ENCODE measurements at places on chromosomes 5 and 9. TPM values are rescaled to one million over a fixed set of nuclear protein-coding genes. Genes with fewer than 3 reads are reported as not detected.

TBC1D13 gene
- total RNA-seq = 23.0 TPM

BNC2 gene
- total RNA-seq = 0.18 TPM

LMX1B gene
- not detected for total RNA-seq

DNA sequence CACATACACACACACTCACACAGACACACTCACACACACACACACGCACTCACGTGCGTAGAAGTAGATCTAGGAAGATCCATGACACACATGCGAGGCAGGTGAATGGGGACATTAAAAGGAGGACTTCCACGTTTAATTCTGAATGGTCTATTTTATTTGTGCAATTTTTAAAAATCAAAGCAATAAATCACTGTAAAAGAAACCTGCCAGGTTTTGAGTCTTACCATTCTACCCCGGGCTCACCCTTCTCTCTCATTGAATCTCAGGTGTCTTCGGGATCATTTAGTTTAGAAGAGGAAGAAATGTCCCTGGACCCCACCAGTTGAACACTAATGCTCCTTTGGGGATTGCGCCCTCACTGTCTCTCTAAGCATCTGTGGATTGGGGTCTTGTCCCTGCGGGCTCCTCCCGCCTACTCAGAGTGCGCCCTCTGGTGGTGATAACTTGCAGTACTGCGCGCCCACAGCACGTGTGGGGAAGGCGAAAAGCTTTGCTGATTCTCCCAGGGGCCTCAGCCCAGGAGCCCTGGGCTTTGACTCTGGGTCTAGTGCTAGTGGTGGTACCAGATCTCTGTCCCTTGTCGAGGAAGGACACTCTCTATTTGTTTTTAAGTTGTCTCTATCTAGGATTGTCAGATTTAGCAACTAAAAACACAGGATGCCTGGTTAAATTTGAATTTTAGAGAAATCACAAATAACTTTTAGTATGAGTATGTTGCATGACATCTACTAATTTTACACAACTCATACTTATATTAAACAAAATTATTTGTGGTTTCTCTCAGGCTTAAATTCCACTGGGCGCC lies 34.8 kb downstream of the BOD1 start:
- DNase-seq = peak; percentile 51
- H3K36me3 ChIP-seq = no peaks in the 10 kb centered on the region
- no peak overlapping the region for H3K4me3 ChIP-seq
- H3K4me1 ChIP-seq = no peaks in the 10 kb centered on the region

DNA sequence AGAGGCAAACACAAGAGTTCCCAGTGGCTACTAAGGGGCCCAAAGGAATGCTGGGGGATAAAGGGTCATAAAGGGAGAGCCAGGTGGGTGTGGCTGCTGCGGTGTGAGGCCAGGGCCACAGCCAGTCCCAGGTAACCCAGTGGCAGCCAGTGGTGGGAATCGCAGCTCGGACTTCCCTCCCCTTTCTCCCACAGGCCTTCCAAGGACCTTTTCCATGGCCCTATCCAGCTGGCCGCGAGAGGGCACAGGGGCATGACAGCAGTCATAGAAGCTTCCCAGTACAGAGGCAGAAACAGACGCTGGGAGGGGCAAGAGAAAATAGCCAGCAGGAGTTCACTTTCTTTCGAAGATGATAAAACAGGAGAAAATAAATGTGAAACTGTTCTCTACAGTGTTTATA lies 257.6 kb downstream of the SEMA5A start:
- H3K36me3 ChIP-seq = no peaks in the 10 kb centered on the region
- no peaks in the 10 kb centered on the region for H3K4me1 ChIP-seq
- H3K4me3 ChIP-seq = no peak overlapping the region
- no peak for DNase-seq
- H3K27me3 ChIP-seq = no peaks in the 10 kb centered on the region
- H3K27ac ChIP-seq = no peak overlapping the region

- H3K4me3 ChIP-seq = no peak overlapping the region
- H3K36me3 ChIP-seq = peaks cover 4% of the 10 kb centered on the region
- no peaks in the 10 kb centered on the region for H3K27me3 ChIP-seq
- no peaks in the 10 kb centered on the region for H3K4me1 ChIP-seq
- DNase-seq = no peak
- H3K27ac ChIP-seq = no peak overlapping the region
These were observed 56.6 kb downstream of the CAMSAP1 start for GRCh38 chr9:135850737-135851136.

GRCh38 chr5:67104859-67105258 lies 91.7 kb downstream of the CD180 start:
- no peaks in the 10 kb centered on the region for H3K36me3 ChIP-seq
- no peak overlapping the region for H3K27ac ChIP-seq
- no peak for DNase-seq
- no peaks in the 10 kb centered on the region for H3K27me3 ChIP-seq
- H3K4me3 ChIP-seq = no peak overlapping the region

DNA sequence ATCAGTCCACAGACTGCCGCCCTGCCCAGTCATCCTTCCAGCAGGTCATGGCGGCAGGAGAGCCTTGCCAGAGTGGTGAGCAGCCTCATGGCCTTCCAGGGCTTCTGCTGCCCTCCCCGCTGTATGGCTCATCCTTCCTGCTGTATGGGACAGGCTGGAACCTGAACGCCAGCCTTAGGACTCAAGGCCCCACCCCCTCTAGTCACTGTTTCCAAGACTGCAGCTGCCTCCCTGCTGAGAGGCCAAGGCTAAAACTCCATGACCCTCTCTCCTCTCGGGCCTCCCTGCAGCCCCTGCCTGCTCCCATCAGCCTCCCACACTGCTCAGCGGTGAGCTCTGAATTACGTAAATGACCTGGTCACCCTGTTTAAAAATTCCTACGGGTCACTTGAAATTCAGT lies 227.5 kb downstream of the AGTPBP1 start:
- H3K4me1 ChIP-seq = no peaks in the 10 kb centered on the region
- no peaks in the 10 kb centered on the region for H3K36me3 ChIP-seq
- no peak for DNase-seq
- no peak overlapping the region for H3K4me3 ChIP-seq
